Fibroblast of lung (primary cell): ENCODE measurements at places on chromosomes 2 and 18. TPM values are rescaled to one million over a fixed set of nuclear protein-coding genes. Genes with fewer than 3 reads are reported as not detected.

DNA sequence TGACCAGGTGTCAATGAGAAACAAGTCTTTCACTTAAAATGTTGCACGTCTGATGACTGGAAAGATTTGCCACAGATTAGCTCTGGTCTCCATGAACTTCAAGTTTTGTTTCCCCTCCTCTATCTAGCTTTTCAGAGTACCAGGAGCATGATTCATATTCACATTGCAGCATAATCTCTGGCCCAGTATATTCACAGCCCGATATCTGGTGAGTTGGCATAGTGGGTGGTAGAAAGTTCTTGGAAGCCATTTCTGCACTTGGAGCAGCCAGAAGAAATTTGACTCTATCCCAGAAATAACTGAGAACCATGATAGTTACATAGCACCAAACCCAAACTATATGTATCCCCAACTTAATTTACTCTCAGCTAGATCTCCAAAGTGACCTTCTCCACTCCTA lies 503.9 kb downstream of the PID1 start:
- DNase-seq, result peak; percentile 65

- DNase-seq, result no peak
Observed at GRCh38 chr2:236899146-236899545, 186.5 kb upstream of the COPS8 start.

DNA sequence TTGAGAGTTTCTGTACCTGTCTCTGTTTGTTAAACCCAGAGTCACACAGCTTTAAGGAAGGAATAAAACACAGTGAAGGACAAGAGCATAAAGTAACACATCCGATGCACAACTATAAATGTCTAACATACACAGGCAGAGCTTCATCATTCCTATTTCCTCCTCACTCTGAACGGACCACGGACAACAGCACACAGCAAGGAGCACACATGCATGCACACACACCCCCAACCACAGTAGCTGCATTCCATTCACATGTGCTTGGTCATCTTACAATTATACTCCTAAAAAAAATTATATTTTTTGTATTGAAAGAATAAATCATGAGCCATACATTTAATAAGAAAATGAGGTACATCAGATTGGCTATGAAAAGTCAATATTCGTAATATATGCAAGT lies 58.3 kb downstream of the ID2 start:
- peak; percentile 21 for DNase-seq

- peak; percentile 9 for DNase-seq
Observed at GRCh38 chr2:177606636-177607035, 214.1 kb downstream of the AGPS start.

- DNase-seq, result no peak
Observed at GRCh38 chr2:67067656-67068055, 329.5 kb upstream of the ETAA1 start.

The SPATA3 gene
- not detected in 2 replicates for total RNA-seq

The LYPD6 gene
- total RNA-seq, result under 0.01 and 0.17 TPM in 2 replicates

The ALK gene
- under 0.01 TPM in 2 replicates for total RNA-seq

The AGBL5 gene
- total RNA-seq, result 19.8 TPM in 2 replicates
